NCI-H1694 (cell line): ENCODE measurements at places on chromosomes 13 and 19.

GRCh38 chr19:17235971-17236777, 9.5 kb downstream of the NR2F6 start:
- DNase-seq: no peak

DNA sequence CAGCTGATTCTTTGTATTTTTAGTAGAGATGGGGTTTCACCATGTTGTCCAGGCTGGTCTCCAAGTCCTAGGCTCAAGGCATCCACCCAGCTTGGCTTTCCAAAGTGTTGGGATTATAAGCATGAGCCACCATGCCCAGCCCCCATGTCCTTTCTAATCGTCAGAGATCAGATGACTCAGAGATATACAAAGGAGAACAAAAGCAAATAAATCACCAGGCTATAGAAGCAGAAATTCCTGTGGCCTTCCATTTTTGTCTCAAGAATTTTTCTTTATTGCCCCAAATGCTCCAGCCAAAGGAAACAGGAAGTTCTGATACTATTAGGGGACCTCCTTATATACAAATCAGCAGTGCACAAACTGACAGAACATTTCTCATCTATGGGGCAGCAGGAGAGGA, 207.8 kb downstream of the RFC3 start:
- no peak for DNase-seq

GRCh38 chr19:39765091-39766076, 13.3 kb upstream of the LEUTX start:
- peak; percentile 30 for DNase-seq

DNA sequence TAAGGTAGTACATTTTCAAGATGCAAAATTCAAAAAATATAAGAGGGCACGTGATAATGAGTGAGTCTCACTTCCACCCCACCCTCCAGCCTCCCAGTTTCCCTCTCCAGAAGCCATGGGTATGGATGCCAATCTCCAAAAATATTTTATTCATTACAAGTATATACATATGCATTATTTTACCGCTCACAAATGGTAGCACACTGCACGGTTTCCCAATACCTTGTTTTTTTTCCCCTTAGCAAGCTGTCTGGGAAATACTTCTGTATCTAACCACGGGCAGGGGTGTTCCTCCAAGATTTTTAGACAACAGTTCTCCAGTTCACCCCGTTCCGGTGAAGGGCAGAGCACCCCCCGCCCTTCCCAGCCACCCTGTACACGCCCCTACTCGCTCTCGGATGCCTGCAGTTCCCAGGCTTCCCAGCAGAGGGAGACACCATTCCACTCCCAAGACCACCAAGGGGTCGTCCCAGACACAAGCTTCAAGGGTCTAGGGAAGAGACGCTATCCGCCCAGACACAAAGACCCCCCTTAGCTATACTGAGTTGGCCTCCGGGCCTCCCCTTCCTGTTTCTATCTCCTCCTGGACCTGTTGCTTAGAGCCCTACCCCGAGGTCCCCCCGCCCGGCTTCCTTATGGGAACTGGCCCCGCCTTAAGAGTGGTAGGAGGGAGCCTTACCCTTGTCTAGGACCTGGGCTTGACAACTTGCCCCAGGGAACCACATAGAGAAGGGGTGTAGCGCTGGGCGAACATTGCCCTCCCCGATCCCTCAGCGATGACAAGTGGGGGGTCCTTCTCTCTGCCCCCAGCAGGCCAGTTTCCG, 1.1 kb upstream of the FXYD3 start:
- DNase-seq: peak; percentile 85

DNA sequence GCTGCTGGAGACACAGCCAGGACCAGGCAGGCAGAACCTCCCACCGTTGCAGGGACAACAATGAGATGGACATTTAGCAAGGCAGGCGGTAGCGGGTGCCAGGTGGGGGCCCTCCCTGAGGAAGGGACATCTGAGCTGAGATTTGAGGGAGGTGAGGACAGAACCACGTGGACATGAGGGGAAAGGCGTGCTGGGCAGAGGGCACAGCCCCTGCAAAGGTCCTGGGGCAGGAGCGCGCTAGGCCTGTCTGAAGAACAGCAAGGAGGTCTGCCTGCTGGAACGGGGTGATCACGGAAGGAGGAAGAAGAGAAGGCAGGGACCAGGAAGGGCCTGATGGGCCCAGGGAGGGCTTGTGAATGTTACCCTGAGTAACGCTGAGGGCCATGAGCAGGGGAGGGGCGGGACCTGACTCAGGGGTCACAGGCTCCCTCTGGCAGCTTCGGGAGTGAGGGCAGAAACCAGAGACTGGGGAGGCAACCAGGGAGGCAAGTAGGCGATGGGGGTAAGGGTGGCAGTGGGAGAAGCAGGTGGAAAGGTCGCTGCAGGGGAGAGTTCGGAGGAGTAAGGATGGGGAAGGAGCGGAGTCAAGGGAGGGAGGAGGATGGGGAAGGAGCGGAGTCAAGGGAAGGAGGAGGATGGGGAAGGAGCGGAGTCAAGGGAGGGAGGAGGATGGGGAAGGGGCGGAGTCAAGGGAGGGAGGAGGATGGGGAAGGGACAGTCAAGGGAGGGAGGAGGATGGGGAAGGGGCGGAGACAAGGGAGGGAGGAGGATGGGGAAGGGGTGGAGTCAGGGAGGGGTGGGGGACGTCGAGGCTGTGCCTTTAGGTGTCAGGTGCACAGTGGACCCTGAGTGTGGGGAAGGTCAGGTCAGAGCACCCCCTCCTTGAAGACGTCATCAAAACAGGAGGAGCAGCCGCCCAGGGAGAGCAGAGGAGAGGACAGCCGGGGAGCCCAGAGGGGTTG, 15.7 kb upstream of the B3GNT3 start:
- no peak for DNase-seq

- peak; percentile 22 for DNase-seq
Observed at GRCh38 chr13:105442949-105443699, 1092.3 kb downstream of the EFNB2 start.

DNA sequence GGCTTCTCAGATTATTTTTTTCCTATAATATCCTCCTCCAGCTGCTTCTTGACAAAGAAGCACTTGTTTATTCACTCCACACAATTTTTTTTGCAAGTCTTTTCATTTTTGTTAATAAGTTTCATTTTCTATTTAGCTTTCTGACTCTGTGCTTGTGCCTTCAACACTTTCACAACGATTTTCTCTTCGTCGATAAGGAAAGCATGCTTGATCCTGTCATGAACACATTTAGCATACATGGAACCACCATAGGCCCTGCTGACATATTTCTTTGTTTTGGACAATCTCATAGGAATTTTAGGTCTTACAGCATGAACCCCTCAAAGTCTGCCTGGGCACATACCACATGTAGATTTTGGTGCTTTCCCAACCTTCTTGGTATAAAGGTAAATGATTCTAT, 346.0 kb downstream of the KCNRG start:
- DNase-seq: no peak

- DNase-seq: no peak
Observed at GRCh38 chr19:43395561-43395960, 19.1 kb upstream of the TEX101 start.

- no peak for DNase-seq
Observed at GRCh38 chr19:293436-294110, 2.4 kb upstream of the PLPP2 start.

DNA sequence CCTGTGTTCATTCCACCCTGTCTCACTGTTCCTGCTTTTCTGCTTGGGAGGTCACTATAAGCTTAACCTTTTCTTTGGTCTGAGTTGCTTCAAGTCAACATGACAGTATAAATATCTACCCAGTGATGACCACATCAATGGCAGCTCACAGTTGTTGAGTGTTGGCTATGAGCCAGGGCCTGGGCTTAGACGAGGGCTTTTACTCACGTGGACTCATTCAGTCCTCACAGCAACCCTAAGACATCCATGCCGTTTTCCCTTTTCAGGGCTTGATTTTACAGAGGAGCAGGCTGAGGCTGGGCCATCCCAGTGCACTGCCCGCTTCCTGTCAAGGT, 10.2 kb upstream of the CCDC97 start:
- no peak for DNase-seq

- DNase-seq: no peak
Observed at GRCh38 chr13:30882026-30882850, 23.8 kb upstream of the MEDAG start.

GRCh38 chr13:110648146-110648819, 32.9 kb downstream of the NAXD start:
- DNase-seq: no peak

DNA sequence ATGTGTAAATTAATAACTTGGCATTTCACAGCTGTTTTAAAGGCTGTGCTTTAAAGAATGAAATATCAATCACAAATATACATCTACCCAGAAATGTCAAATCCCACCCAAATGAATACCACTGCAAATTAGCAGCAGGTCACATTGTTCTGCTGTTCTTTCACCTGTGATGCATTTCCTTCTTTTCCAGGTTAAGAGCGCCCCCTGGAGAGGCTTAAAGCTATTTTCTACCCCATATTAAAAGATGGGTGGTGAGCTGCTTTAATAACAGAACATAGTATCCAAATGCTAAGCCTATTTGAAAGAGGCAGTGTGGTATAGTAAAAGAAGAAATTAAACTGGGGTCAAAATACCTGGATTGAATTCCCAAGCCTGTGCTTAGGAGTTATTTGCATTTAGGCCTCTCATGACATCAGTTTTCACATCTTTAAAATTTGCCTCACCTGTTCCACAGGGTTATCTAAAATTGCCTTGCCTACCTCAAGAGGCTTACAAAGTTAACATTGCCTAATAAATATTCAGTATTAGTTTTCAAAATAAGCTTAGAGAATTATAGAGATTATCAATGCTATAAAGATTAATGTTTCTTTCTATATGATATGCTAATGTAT, 396.9 kb upstream of the SLITRK5 start:
- peak; percentile 57 for DNase-seq

GRCh38 chr13:45903051-45903813, 51.7 kb upstream of the SIAH3 start:
- DNase-seq: no peak

- DNase-seq: no peak
Observed at GRCh38 chr19:12689581-12690216, 1.9 kb downstream of the GNG14 start.

DNA sequence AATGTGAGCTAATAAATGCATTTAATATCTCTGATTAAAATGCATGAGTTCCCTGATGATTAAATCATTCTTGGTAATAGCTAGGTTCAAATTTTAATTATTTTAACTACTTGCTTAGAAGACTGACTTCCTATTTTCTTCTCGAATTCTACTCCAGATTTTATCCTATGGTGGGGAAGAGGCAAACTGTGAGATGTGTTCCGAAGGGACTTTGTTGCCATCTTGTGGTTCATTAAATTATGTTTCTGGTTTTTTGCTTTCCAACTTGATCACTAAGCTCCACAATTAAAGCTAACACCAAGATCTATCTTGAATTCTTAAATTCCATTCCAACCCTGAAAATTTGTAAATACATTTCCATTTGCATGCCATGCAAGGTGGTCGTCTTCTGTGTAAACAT, 538.4 kb upstream of the PCDH20 start:
- DNase-seq: peak; percentile 18

GRCh38 chr19:49704888-49705642, 14.1 kb downstream of the CPT1C start:
- no peak for DNase-seq

DNA sequence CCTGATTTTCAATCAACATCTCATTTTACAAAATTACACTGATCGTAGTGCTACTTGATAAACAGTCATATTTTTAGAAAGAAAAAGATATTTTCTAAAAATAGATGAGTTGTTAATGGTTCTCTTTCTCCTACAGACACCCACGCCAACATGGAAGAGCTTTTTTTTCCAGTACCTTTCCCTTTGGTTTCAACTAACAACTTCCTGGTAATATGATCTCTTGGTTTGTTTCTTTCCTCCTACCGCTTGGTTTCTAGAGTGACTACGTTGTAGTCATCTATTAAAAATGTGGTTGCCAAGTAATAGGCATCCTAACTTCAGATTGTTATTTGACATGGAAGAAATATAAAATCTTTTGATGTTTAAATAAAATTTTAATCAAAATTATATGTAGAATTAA, 189.0 kb downstream of the LACC1 start:
- DNase-seq: no peak

GRCh38 chr13:28637714-28638355, 21.1 kb upstream of the POMP start:
- DNase-seq: no peak

DNA sequence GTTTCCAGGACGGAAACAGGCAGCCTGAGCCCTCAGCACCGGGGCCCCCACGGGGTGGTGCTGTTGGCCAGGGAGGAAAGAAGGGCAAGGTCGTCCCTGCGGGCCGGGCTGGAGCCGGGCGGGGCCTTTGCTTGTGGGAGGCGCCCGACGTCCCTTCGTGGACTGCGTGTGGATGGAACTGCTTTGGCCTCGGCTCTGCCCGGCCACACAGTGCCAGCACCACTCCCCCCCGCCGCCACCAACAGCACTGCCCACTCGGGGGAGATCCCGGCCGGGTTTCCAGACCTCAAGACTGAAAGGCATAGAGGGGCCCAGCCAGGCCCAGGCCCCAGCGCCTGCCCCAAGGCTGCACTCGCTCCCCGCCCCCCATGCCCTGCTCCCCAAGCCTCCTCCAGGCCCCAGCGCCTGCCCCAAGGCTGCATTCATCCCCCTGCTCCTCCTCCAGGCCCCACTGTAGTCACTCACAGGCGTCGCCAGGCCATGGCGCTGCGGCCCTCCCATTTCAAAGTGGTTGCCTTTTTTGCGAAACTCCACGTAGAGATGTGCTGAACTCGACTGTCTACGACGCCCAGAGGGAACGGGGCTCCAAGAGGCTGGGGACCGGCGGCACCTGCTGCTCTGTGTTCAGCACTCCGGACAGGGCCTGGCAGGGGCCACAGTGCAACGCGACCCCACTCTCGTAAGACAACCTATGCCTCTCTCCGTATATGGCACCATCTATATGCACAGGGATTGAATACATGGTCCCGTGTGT, 22.5 kb downstream of the C13orf46 start:
- DNase-seq: peak; percentile 26

DNA sequence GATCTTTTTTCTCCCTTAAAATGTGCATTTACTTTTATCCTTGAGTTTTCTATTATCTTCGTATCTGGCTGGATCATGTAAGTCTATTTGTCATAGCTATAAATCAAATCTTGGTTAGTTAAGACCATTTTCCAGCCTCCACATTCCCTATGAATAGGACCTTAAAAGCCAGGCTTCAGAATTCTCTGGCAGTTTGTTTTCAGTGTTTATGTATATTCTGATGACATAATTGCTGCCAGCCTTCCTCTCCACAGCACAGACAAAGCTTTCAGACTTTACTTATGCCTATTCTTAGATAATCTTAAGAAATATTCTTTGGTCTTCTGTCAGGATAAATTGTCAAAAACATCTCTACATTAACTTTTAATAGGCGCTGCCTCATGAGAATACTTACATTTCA, 870.8 kb upstream of the SPRY2 start:
- DNase-seq: no peak

- no peak for DNase-seq
Observed at GRCh38 chr13:33351319-33351718, 65.8 kb upstream of the STARD13 start.
